ENCODE measurements at places on chromosomes 6 and 20.

DNA sequence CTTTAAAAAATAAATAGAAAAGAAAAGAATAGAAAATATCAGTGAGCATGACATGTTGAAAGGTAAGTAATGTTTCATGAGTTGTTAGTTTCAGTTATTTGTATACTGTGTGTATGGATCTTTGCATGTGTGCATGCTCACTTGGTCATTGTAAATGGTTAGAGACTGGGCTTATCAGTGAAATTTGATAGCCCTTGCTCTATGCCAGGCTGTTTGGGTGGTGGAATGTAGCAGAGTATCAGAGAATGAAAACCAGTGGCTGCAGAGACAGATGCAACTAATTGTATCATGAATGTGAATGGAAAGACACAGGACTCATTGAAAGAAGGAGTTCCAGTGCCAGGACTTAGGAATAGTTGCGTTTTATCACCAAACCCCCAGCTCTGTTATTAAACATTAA, 4.2 kb downstream of the GSTA2 start:
- no peak for DNase-seq

GRCh38 chr20:11130554-11131166, 456.9 kb upstream of the JAG1 start:
- no peak for DNase-seq

DNA sequence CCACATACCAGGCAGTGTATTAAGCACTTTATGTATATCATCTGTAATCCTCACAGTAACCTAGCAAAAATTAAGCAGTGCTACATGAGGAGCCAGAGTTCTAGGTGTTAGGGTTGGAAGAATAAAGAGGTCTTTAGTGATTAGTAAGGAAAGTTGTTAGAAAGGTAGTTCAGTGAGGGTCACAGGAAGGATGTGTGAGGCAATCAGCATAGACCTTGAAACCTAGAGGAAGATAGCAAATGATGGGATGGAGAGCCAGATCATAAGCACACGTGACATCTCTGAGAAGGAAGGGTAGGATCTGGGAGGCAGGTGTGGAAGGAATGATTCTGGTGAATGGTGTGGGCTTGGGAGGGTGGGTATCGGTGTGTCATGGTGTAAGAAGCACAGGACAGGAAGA, 2.2 kb downstream of the KAT14 start:
- DNase-seq, result no peak

GRCh38 chr6:34958734-34959133, 69.7 kb downstream of the ANKS1A start:
- no peak for DNase-seq

GRCh38 chr6:109308018-109308492, 74.2 kb downstream of the CD164 start:
- no peak for DNase-seq

DNA sequence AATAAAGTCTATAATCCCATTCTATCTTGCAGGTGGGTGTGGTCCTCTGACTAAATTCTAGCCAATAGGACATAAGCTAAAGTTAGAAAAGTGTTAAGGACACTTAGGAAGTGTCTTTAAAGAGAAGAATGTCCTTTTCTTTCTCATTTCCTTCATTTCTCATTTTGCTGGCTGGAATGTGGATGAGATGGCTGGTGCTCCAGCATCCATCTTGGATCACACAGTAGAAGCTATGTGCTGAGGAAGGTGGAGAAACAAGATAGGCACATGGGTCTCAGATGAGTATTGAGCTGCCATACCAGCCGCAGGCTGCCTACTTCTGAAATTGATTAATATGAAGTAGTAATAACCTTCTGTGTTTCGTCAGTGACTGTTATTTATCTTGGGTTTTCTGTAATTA, 289.0 kb downstream of the LRFN2 start:
- no peak for DNase-seq

DNA sequence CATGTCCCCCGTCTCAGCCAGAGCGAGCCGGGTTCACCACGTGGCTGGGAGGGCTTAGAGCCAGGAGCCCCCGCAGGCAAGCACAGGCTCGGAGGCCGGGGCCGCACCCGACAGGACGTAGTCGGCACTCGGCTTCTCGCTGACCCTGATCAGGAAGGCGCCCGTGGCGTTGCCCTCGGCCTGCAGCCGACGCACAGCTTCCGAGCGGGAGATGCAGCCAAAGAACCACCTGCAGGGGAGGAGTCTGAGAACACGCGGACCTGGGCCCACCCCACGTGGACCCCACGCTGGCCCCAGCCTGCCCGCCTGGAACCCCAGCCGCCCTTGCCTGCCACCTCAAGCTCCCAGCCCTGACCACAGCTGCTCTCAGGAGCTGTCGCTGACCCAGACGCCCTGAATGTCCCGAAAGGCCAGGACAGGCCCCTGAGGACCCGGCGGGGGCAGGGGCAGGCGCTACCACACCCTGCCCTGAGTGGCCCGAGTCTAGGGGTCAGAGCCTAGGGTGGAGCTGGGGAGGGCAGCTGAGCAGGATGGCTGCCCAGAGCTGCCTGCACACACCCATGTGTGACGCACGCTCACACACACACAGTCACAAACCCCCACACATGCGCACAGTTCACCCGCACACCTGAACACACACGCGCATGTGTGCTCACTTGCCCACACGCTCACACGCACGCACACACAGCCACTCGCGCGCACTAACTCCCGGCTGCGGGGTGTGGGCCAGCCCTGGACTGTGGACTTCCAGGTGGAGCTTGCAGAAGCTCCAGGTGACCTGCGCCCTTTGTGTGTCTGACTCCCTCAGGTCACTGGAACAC, 2.1 kb downstream of the PTK6 start:
- no peak for DNase-seq

- DNase-seq, result no peak
Measured at GRCh38 chr6:157632821-157633220, 190.2 kb upstream of the SNX9 start.

All from NCI-H1092 (cell line).